Stimulated activated CD8-positive, alpha-beta memory T cell treated with anti-CD3 and anti-CD28 coated beads, Interleukin-2, amount 100 ng/mL, for 1 hour (primary cell): ENCODE measurements at places on chromosomes 4 and X.

- DNase-seq: no peak
Observed at GRCh38 chrX:74160358-74160757, 143.6 kb upstream of the ZCCHC13 start.

DNA sequence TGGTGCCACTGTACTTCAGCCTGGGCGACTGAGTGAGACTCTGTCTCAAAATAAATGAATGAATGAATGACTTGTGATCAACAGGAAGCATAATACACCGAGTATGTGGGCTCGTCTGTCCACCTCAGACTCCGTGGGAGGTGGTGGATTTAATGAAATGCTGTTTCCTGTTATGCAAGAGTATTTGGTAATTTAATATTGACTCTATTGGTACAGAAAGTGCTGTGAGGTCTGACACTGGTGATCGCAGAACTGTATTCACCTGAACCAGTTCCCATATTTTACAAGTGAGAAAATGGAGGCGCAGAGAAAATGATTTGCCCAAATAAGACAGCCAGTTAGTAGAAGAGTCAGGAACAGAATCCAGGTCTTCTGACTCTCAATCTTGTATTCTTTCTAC, 423.3 kb downstream of the RAPGEF2 start:
- DNase-seq: no peak

DNA sequence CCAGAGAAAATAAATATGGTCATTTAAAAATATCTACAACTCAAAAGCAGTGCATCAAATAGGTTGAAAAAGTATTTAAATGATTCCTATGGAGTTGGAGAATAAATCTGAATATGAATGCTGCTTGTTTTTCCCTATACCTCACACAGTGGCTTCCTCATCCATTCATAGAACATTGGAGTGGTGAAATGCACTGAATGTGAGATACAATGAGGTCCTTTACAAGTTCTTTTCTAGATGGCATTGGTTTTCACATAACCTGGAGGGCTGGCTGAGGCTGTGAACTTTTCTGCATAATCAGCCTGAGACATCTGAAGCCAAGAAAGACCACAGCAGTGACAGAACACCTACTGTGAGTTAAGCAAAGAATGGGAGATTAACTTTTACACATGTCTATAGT, 279.1 kb upstream of the NRK start:
- no peak for DNase-seq

DNA sequence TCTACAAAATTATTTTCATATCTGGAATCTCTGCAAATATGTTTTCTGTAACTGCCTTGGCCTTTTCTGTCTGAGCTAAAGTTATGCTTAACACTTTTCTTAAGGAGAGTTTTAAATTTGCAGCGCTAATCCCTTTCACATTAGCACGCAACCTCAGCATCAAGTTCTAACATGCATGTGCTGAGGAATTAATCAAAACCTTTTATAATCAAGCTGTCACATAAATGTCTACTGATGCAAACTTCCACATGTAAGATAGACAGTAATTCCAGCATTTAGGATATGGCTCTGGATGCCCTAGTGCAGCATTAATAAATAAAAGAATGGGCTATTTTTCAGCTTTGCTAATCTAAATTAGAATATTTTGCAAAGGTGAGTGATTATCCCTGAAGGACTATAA, 17.5 kb upstream of the NEIL3 start:
- DNase-seq: no peak

DNA sequence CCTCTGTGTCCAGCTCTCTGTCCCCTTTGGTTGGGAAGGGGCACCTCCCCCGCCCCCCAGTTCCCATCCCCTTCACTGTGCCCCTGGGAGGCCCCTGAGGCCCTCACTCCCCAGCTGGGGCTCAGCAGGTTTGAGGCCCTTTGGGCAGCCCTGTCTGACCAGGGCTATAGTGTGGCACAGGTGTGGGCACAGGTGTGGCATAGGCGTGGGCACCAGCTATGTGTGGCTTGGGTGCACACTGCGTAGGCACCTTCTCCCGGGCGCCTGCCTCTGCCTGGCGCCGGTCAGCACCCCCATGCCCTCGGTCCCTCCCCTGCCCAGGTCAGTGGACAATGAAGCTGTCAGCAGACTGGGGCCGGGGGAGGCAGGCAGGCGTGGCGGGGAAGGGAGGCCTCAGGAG, 7.5 kb upstream of the FGFR3 start:
- no peak for DNase-seq

- no peak for DNase-seq
Observed at GRCh38 chr4:163167333-163167626, 590 bp upstream of the NAF1 start.

- no peak for DNase-seq
Observed at GRCh38 chr4:117096886-117097285, 11.5 kb upstream of the TRAM1L1 start.

GRCh38 chrX:45385757-45386156, 185.1 kb upstream of the DIPK2B start:
- no peak for DNase-seq

DNA sequence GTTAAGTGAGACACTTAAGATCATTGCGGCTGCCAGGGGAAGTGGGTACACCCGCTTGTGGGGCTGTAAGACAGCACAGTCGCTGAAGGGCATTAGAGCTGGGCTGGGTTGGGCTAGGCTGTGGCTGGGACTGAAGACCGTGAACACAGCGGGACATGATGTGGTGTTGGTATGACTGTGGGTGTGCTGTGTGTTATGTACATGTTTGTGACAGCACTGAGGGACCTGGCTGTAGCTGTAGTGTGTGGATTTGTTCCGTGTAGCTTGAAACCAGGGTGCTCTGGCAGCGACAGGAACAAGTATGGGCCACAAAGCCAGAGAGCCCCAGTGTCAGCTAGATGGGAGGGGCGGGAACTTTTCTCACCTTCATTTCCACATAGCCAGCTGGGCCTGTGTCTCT, 82.1 kb downstream of the NHSL2 start:
- peak; percentile 22 for DNase-seq

DNA sequence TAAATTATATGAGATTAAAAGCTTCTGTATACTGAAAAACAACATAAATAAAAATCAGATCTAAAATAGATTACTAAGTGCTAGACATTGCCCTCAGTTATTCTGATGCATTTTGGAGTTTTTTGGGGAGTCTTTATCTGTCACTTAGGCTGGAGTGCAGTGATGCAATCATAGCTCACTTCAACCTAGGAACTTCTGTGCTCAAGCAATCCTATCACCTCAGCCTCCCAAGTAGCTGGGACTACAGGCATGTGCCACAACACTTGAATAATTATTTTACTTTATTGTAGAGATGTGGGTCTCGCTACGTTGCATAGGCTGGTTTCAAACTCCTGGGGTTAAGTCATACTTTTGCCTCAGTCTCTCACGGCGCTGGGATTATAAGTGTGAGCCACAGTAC, 31.7 kb downstream of the HSD17B11 start:
- DNase-seq: no peak

- DNase-seq: no peak
Observed at GRCh38 chrX:96776966-96777365, 92.3 kb downstream of the DIAPH2 start.

DNA sequence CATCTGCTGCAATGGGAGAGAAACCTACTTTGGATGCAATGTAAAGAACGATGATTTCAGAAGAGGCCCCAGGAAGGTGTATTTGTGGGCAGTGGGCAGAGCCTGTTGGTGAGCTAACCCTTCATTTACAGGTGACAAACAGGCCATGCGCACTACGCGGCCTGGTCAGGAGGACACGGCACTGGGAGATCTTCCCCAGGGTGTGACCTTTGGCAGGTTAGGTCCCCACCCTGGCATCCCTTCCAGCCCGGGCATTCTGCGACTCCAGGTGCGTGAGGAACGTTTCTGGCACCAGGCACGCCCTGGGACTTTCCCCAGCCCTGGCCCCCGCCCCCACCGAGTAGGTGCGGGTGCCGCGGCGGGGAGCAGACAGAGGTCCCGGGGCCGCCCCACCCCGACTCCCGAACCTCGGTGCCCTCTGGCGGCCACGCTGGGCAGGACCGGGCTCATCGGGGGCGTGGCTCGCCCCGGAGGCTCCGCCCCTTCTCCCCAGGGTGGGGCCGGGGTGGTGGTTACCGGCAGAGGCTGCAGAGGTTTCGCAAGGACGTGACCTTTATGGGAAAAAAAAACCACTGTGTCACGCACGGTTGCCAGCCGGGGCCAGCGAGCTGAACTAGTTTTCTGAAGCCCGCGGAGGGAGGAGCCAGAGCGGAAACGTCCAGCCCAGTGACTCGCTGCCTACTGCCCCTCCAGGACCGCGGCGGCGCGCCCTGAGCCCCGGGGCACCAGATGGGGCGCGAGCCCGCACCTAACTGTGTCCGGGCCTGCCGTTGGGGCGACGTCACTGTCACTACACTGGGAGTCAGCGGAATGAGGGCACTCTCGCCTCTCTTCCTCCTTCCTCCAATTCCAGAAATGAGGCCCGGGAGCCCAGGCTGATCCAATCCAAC, 5.0 kb upstream of the NYX start:
- DNase-seq: peak; percentile 70

DNA sequence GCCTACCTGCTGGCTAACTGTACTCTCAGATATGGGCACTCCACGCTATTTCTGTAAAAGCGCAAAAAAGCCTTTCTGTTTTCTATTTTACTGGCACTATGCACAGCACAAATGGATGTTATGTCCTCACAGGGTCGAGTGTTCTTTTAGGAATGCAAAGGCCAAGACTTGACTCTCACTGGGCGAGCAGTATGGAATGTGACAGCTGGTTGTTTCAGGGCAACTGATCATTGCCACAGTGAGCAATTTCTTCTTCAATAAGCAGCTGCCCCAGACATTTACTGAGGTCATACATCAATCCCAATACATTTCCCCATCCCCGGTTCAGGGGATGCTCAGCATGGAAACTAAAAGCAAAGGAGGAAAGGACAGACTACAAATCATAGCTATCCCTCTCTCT, 58.2 kb downstream of the PDE5A start:
- no peak for DNase-seq

- no peak for DNase-seq
Observed at GRCh38 chr4:75605928-75606327, 24.4 kb downstream of the CDKL2 start.

- DNase-seq: peak; percentile 2
Observed at GRCh38 chrX:80808881-80809411, 731 bp downstream of the BRWD3 start.

GRCh38 chr4:139184129-139184528, 7.1 kb upstream of the ELF2 start:
- no peak for DNase-seq

DNA sequence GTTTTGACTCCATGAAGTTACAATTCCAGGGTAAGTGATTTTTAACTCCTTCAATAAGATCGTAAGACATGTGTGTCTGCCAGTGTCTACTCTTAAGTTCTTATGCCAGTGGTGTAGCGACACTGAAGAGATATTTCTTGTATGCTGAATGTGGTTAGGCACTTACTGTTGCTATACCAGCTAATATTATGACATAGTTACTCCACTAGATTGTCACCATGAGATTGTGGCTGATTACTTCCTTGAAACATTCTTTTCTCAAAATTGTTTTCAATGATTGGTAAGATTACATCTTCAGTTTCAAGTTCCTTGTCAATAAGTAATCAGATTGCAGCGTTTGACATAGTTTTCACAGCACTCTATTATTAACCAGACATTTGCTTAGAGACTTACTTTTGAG, 60.6 kb upstream of the PAGE5 start:
- DNase-seq: no peak

- no peak for DNase-seq
Observed at GRCh38 chrX:134634691-134635090, 23.6 kb downstream of the PLAC1 start.

GRCh38 chr4:148574502-148574901, 132.3 kb upstream of the NR3C2 start:
- no peak for DNase-seq

DNA sequence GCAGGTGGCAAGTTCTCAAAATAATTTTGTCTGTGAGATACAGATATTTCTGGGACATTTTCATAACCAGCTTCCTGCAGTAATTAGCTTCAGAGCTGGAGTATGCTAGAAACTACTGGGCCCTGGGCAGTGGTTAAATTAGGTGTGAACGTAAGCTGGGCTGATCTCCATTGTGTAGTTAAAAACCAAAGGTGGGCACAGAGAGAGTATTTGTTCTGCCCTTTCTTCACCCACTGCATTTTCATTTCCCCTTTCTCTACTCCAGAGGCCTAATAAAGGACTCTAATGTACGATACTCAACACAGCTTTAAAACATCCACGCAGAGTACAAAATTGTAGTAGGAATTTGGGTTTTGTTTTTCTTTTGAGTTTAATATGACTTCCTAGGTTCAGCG, 252.7 kb downstream of the SPRY1 start:
- DNase-seq: no peak

DNA sequence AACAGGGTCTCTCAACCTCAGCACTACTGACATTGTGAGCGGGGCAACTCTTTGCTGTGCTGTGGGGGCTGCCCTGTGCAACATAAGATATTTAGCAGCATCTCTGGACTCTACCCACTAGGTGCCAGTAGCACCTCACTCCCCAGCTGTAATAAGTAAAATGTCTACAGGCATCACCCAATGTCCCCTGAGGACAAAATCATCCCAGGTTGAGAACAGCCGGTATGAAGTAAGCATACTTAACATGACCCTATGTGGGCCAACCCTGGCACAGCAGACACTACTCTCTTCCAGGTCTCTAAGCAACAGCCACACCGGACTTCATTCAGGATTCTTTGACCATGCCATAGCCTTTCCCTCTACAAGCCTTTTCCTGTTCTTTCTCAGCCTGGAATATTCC, 10.5 kb upstream of the MGST2 start:
- DNase-seq: no peak

GRCh38 chrX:13066391-13066790, 22.0 kb upstream of the FAM9C start:
- no peak for DNase-seq

GRCh38 chrX:119036107-119037029, 36.4 kb upstream of the CT47C1 start:
- no peak for DNase-seq

DNA sequence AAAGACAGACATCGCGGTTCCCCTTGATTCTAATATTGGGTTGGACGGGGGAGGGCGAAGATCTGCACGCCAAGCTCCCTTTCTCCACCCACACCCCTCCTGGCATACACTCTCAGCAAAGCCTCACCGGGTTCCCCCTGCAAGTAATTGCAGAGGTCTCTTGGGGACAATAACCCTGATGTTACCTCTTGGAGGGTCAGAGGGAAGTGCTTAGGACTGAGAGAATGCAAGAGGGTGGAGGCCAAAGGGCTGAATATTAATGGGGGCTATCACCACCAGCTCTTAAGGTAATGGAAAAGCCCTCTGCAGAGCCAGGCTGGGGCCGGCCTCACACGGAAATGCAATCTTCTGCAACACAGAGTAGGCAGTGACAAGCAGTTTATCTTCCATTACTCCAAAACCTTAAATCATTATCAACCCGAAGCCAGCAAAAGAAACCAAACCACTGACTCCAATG, 344.1 kb upstream of the GATB start:
- DNase-seq: no peak

GRCh38 chr4:110107866-110108265, 90.5 kb downstream of the ELOVL6 start:
- no peak for DNase-seq

DNA sequence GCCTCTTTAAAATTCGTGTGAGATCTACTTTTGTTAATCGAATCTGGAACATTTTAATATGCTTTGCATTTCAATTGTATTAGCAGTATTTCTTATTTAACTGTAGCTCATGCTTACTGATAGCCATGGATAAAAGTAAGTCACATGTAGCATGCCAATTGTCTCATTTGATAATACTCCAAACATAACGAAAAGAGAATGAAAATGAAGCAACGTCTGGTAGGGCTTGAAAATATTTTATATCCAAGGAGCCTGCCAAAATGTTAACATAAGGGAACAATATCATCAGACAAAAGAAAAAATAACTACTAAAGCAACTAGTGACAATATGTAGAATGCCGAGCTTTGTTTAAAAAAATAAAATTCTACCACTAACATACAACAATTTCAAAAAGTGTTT, 94.1 kb upstream of the MID1 start:
- DNase-seq: no peak

GRCh38 chr4:65773636-65774035, 103.3 kb upstream of the EPHA5 start:
- no peak for DNase-seq
